Choroid plexus epithelial cell (primary cell): ENCODE measurements at places on chromosomes 11 and 22.

DNA sequence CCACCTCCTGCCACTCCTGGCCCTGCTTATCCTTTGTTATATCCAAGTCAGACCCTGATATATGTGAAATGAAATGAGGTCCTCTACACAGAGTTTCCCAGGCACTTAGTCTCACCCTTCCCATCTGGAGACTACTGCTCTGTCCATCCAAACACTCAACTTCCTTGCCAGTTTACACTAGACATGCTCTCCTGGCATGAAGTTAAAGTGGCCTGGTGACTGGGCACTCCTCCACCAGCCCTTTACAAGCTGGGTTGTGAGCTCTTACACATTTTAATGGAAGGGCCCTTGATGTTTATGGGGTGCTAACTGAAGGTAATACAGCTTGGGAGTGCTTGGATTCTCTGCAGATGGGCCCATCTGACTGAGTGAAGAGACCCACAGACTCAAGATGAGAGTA, 216.1 kb upstream of the NARS2 start:
- no peak for DNase-seq

GRCh38 chr11:60872124-60872960, 5.0 kb downstream of the ZP1 start:
- peak; percentile 91 for DNase-seq

GRCh38 chr22:41364955-41365354, 16.8 kb upstream of the TEF start:
- no peak for DNase-seq

DNA sequence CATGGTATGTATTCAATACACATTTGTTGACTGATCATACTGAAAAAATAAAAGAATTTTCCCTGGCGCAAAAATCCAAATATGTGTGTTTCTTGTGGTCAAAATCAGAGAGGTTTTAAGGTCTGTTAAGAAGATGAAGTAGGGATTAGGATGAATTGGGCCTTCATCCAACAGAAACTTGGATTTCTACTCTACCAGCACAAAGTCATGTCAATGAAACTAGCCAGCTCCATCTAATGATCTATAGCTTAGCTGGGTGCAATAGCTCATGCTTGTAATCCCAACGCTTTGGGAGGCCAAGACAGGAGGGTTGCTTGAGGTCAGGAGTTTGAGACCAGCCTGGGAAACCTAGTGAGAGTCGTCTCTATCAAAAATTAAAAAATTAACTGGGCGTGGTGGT, 65.5 kb downstream of the USP35 start:
- DNase-seq, result no peak

GRCh38 chr22:36753120-36753802, 22.7 kb downstream of the IFT27 start:
- DNase-seq, result no peak
